ENCODE measurements at places on chromosomes 6 and 20.
A peak's percentile ranks its signal among the peaks of the same experiment; 100 is the strongest.

GRCh38 chr6:43269273-43270007 is 26.2 kb downstream of the TTBK1 start:
- no peak for DNase-seq

- DNase-seq = peak; percentile 13
Measured at GRCh38 chr6:3926150-3926482, 76.9 kb downstream of the FAM50B start.

DNA sequence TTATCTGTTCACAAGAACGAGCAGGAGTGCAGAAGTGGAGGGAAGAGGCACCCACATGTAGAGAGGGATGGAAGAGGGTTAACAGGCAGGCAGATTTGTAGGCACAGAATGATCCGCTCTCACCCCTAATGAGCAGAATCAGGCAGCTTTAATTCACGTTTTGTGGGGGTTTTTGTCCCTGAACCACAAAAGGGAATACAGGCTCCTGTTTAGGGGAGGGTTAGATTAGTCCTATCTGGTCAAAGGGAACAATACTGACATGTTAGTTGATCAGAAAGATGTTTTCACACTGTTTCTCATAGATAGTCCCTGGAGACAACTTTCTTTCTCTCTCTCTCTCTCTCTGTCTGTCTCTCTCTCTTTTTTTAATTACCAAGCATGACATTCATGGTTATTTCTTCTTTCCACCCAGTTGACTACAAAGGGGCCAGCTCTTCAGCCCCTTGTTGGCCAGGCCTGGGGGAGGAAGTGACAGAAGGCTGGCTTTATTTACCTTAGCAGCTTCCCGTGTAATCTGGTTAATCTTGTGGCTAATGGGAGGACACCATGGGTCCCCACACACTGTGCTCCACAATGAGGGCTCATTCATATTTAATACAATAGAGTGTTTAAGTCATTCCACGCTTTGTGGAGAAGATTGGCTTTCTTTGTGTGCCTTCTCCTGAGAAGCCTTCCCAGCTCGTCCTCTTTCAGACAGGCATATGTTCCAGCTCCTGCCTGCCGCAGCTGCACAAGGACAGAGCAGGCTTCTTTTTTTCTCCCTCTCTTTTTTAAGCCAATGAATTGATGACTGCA is 958.8 kb downstream of the TFAP2A start:
- peak; percentile 4 for DNase-seq

DNA sequence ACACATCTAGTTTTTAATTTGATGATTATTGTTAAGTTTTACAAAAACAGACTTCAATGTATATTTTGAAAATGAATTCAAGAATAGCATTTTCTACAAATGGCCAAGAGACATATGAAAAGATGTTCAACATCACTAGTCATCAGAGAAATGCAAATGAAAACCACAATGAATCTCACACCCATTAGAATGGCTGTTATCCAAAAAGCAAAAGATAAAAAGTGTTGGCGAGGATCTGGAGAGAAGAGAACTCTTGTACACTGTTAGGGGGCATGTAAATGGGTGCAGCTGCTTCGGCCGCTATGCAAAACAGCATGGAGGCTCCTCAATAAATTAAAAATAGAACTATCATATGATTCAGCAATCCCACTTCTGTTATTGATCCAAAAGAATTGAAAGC is 185.8 kb upstream of the CCN2 start:
- no peak for DNase-seq

DNA sequence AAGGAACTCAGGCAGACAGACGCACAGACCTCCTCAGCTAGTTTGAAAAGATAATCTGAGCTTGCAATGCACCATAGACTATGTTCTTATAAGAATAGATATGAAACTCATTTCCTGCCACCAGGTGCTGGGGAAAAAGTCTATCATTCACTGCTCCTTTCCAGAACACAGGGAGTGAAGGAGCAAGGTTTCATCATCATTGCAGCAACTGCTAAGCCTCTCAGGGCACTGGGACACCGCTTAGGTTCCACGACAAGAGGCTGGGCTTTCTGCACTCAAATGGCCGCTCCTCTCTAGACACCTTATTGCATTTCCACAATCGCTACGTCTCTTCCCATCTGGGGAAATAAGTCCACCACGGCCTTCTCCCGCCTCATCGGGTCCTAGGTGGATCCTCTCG is 418.5 kb upstream of the JARID2 start:
- no peak for DNase-seq

- DNase-seq = no peak
Measured at GRCh38 chr6:128335963-128336362, 184.4 kb downstream of the PTPRK start.

GRCh38 chr20:52751571-52751970 is 220.6 kb upstream of the TSHZ2 start:
- no peak for DNase-seq

DNA sequence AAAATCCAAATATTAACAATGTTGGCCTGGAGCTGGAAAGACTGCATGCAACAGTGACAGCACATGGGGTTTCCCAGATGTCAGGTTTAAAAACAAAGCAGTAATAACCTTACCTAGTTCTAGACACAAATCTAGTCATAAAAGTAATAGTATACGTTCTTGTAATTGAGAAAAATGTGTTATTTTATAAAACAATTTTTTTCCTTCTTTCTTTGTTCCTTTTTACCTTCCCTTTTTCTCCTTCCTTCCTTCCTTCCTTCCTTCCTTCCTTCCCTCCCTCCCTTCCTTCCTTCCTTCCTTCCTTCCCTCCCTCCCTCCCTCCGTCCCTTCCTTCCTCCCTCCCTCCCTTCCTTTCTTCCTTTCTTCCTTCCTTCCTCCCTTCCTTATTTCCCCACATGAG is 242.7 kb upstream of the PDE10A start:
- DNase-seq = no peak

GRCh38 chr20:63652192-63652980 is 838 bp downstream of the STMN3 start:
- DNase-seq = no peak

GRCh38 chr6:6386010-6386409 is 65.5 kb upstream of the F13A1 start:
- no peak for DNase-seq

- DNase-seq = no peak
Measured at GRCh38 chr6:1930356-1930755, 315.0 kb downstream of the GMDS start.

DNA sequence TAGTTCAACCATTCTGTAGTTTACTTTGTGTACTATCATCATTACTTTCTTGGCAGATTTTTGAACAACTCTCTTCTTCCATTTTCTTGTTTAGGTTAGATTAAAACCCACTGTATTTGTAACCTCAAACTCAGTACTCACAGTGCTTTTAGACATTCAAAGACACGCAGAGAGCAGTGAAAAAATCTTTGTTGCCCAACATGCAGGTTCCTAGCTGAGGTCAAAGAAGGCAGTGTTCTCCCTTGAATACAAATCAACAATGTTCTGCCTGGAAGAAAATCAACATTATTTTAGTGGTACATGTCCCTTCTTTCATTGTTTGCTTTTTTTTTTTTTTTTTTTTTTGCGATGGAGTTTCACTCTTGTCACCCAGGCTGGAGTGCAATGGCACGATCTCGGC is 11.2 kb downstream of the CYB5R4 start:
- no peak for DNase-seq

GRCh38 chr6:151186804-151187330 is 52.9 kb upstream of the AKAP12 start:
- no peak for DNase-seq

- no peak for DNase-seq
Measured at GRCh38 chr20:59955131-59955796, 3.0 kb upstream of the CDH26 start.

- peak; percentile 43 for DNase-seq
Measured at GRCh38 chr6:7684076-7684475, 41.8 kb upstream of the BMP6 start.

DNA sequence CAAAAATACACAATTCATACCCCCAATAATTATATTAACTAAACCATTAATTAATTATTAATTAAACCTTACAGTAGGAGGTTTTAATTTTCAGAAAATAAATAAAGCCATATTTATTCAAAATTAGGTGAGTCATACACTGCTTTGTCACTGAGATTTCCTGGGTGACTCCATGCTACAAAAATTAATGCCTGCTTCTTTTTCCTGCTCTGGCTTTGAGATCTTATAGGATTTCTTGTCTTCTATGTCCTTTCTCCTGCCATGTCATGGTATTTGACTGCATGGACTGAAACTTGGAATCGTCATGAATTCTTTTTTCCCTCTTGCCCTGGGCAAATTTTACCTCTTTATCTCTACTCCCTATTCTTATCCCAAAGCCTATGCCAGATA is 133.2 kb downstream of the PHACTR1 start:
- no peak for DNase-seq

DNA sequence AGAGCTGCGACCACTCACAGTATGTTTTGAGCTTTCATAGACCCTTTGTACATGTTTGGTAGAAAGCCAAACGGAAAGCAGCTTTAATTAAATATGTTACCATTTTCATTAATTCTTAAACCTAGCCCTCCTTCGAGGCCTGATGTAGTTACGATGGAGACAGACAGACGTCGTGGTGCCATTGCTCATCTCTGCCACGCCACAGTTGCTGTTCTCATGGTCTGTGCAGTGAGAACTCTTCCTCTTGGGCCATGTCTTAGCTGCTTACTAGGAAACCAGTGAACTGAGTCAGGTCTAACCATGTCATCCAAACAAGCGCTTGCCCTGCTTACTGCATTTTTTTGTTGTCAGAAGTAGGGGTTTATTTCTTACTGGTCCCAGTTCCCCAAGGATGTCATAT is 62.8 kb downstream of the SNX9 start:
- DNase-seq = no peak

DNA sequence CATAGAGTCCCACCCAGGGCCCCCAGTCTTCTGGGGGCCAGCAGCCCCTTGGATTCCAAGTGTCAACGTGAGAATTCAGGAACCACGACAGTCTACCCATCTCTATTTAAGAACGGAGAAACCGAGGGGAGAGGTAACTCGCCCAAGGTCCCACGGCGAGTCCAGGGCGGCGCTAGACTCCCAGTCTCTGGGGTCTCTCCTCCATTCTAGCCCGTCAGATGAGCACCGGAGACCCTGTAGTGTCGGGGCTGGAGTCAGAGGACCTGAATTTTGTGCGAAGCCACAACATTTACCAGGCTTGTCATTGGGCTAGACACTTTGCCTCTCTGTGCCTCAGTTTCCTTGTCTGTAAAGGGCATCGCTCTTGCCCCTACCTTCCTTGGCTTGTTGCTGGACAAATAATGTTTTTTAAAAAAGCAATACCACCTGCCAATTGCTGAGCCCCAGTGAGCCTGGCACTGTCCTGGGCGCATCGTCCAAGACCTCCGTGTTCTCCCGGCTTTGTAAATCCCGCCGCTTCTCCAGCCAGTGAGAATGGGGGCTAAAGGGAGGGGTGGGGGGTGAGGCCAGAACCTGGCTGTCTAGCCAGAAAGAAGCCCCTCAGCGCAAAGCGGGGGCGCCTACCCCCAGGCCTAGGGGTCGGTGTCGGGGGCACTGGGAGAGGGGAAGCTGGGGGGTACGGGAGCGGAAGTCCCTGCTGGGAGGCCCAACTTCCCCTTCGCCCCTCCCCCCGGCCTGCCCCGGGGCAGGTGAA is 91.7 kb downstream of the NCR2 start:
- no peak for DNase-seq

GRCh38 chr6:165755583-165755982 is 92.5 kb upstream of the PDE10A start:
- no peak for DNase-seq

- peak; percentile 89 for DNase-seq
Measured at GRCh38 chr20:16846006-16846405, 97.8 kb downstream of the OTOR start.

GRCh38 chr6:55957961-55958422 is 82.6 kb upstream of the BMP5 start:
- DNase-seq = no peak

- DNase-seq = no peak
Measured at GRCh38 chr6:88614316-88614877, 349.0 kb downstream of the RNGTT start.

DNA sequence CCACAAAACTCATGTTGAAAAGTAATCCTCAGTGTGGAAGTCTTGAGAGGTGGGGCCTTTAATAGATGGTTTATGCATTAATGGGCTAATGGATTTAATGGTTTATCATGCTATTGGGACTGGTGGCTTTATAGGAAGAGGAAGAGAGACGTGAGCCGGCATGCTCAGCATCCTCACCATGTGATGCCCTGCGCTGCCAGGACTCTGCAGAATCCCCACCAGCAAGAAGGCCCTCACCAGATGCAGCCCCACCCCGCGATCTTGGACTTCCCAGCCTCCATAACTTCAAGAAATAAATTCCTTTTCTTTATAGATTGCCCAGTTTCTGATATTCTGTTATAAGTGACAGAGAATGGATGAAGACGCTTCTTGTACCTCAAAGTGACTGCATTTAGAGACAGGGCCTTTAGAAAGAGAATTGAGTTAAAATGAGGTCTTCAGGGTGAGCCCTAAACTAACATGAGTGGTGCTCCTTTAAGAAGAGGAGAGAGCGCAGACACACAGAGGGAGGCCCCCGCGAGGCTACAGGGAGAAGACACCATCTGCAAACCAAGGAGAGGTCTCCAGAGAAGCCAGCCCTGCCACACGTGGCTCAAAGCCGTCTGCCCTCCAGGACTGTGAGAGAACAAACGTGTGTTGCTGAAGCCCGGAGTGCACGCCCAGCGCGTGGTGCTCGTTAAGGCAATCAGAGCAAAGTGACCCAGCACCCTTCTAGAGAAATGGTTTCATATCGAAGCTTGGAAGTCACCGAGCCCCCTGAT is 56.9 kb downstream of the IRF4 start:
- no peak for DNase-seq

GRCh38 chr6:69887026-69887425 is 20.7 kb downstream of the COL19A1 start:
- DNase-seq = no peak

DNA sequence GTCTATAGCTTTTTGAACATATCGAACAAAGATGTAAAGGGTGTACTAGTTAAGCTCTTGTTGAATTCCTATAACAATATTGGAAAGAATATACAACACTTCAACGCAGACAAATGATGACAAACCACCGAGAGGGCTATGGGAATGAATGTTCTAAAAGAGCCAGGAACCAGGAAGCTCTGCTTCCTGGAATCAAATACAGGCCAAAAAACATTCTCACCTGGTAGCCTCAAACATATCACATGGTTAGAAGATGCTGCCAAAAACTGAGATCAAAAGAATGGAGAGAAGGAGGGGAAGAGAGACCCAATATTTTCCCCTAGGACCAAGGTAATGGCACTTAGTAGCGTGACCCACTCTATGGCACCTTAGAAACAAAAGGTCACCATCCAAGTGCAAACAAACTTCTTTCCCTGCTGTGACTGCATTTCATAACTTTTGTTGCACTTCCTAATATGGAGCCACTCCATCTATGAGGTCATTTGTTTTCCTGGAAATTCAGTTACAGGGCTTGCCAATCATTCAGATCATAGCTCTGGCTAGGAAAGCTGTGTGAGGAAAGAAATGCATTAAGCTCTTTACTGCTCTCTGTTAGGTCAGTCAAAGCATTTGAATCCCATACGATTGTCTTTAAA is 199.2 kb upstream of the NT5E start:
- DNase-seq = no peak

DNA sequence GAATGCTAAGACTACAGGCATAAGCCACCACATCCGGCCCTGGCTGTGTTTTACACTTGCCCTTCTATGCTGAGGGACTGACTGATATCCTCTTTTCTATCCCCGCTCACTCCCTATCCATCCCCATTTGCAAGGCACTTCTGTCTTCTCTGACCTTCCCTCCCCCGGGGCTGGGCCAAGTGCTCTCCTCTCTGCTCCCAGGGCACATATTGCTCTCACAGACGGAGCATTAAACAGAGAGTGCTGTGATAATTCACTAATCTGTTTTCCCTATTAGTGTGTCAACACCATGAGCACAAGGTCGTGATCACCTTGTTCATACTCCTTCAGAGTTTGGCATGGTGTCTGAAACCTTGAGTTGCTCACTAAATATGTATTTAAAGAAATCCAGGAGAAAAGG is 9.0 kb upstream of the SLC2A12 start:
- no peak for DNase-seq

Data from kidney glomerular epithelial cell (primary cell).